ENCODE measurements at places on chromosomes 3 and 15. TPM values are rescaled to one million over a fixed set of nuclear protein-coding genes. Genes with fewer than 3 reads are reported as not detected.

DNA sequence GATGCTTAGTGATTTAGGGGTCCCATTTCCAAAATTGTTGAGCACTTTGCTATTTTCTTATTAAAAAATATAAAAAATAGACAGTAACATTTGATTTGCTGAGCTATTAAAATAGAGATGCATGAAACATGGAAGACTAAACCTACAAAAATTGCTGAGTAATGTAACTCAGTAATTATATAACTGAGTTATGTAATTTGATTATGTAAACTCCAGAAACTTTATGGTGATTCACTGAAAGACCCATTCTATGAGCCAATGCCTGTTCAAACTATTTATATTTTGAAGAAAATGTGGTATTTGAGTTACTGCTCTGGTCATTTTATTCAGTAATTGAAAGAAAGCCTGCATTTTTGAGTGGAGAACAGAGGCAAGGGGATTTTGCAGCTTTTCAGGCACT lies 1221.5 kb upstream of the ALCAM start:
- no peak for DNase-seq

GRCh38 chr3:110542552-110543150 lies 529.0 kb upstream of the NECTIN3 start:
- DNase-seq = no peak

GRCh38 chr3:63937661-63938651 lies 25.8 kb upstream of the SCAANT1 start:
- DNase-seq = no peak

GRCh38 chr3:169929830-169930519 lies 18.6 kb downstream of the SAMD7 start:
- DNase-seq = no peak

Gene ITPKA
- 0.78 TPM for total RNA-seq

Gene MOBP
- 0.07 TPM for total RNA-seq

Gene ACP3
- 3.3 TPM for total RNA-seq

Gene POLG
- 49.6 TPM for total RNA-seq

Gene OGG1
- total RNA-seq = 34.3 TPM

DNA sequence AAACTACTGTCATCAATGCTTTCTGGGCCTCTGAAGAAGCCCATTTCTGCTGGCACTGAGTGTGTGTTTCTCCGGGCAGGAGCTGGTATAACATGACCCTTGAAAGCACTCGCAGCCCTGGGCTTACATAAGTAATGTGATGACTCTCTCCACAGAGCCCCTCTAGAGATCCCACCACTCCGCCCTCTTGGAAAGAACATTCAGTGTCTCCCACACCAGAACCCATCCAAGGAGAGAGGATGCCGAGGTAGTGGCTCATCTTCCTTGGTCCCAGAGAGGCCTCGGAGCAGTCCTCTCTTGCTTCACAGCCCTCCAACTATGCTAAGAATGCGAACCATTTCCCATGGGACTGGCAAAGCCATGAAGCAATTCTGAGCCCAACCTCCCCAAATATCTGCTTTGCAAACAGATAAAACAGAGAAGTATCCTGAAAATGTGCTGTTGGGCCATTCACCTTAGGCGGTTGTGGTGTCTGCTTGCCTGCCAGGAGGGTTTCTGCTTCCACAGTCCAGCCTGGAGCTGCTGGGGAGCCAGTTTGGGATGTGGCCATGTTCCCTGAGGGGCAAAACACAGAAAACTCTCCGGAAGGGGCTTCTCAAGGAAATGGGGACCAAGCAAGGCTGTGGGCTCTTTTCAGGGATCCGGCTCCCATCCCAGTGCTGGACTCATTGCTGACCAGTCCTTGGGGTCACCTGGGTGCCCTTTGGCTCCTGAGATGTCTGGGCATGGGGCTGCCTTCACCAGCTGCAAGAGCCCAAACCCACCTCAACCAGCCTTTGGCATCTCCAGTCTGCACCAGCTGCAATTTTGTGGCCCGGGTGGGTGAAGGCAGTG lies 47.3 kb downstream of the AMOTL2 start:
- DNase-seq = no peak

DNA sequence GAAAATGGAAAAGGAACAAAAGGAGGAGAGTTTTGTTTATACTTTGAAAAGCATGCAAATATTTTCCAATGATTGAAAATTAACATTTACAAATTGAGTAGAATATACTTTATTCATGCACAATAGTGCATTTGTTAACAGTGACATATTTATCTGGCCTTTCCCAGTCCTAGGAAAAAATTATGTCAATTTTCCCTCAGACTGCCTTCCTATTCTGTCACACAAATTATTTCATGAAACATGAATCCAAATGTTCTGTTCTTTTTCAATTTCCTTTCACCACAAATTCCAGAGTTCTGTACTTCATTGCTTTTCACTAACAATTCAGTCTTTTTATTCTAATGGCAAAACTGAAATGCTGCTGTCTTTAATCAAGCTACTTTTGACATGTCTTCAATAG lies 945.1 kb downstream of the ROBO1 start:
- DNase-seq = no peak

Gene IL17RD
- 27.0 TPM for total RNA-seq

Gene ALDH1A2
- 45.0 TPM for total RNA-seq

GRCh38 chr15:73936588-73937290 lies 10.5 kb downstream of the LOXL1 start:
- no peak for DNase-seq
